ENCODE measurements at places on chromosomes 2 and 18.

DNA sequence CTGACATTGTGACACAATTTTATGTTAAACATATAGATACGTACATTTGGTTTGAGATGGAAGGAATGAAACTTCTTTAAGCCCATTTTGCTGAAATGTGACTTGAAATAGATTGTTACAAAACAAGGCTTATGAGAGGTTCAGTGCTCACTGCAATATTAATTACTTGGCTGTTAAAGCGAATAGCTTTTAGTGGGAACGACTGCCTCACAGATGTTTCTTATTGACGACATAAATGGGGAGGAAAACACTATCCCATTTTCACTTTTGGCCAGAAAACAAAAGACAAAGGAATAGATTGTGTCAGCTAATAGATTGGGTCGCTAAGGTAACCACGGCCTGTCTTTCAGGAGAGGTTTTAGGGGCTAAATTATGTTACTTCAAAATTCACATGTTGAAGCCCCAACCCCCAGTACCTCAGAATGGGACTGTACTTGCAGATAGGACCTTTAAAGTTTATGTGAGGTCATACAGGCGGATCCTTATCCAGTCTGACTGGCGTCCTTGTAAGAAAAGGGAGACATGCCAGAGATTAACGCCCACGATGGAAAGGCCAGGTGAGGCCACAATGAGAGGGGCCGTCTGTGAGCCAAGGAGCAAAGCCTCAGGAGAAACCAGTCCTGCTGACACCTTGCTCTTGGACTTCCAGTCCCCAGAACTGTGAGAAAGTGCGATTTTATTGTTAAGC is 10.8 kb downstream of the INPP1 start:
- DNase-seq: no peak

- no peak for DNase-seq
Observed at GRCh38 chr2:75790814-75791467, 80.2 kb upstream of the GCFC2 start.

DNA sequence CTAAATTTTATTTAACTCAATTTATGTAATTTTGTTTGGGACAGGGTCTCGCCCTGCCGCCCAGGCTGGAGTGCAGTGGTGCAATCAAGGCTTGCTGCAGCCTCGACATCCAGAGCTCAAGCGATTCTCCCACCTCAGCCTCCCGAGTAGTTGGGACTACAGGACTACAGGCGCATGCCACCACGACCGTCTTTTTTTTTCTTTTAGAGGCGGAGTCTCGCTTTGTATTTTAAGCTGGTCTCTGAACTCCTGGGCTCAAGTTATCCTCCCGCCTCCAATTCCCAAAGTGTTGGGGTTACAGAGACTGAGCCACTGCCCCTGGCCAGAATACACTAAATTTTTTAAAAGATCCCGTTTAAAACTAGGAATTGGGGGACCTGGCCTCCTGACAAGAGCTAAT is 18.5 kb downstream of the WNT10A start:
- DNase-seq: no peak

GRCh38 chr2:19035238-19035637 is 323.2 kb downstream of the OSR1 start:
- no peak for DNase-seq

DNA sequence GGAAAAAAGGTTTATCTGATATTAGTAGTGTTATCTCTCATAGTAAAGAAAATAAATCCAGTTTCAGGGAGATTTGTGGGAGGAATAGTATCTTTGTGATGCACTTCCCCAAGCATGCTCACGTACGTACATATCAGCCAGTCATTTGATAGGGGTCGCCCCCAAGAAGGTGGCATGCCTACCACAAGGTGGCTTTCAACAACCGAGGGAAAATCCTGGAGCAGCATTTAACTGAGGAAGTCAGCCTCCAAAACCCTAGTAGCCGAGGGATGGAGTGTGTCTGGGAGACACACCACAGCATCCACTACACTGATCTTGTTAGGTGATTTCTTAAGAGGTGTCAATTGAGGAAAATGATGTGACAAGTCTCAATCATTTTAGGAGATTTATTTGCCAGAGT is 623.9 kb downstream of the NYAP2 start:
- no peak for DNase-seq

- no peak for DNase-seq
Observed at GRCh38 chr2:98378901-98379300, 32.6 kb downstream of the CNGA3 start.

- no peak for DNase-seq
Observed at GRCh38 chr2:170221317-170222288, 43.7 kb downstream of the MYO3B start.

DNA sequence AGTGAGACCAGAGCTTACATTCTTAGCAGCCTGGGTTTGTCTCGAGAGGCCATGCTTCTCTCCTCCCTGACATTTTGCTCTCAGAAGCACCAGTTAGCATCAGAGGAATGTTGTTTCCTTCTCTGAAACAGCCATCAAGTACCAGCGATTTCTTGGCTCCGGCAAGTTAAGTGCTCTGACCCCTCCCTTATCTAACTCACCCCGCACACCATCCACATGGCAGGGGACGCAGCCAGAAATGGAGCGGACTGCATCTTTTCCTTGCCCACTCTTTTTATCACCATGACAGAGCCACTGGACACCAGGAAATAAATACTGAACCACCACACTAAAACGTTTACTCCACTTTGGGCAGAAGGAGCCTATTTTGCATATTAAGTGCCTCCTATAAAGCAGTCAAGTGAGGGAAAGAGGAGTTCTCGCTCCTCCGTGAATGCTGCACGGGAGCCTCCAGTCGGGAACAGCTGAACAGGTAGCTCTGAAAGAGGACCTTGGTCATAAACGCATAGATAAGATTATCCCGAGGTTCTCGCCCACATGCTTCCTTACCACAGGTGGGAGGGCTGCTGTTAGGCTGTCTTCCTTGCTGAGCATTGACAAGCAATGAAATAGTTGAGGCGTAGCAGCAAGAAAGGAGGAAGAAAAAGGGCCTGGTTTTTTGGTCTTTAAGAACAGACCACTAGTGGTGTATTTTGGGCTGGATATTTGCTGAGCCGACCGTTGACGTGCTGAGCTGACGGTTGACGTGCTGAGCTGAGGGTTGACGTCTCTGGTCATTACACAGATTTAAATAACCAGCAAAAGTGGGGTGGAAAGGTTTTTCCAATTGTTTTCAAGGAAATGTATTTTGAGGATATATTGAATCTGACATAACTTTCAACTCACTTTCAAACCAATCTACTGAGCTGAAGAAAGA is 71.4 kb upstream of the ITGB6 start:
- no peak for DNase-seq

DNA sequence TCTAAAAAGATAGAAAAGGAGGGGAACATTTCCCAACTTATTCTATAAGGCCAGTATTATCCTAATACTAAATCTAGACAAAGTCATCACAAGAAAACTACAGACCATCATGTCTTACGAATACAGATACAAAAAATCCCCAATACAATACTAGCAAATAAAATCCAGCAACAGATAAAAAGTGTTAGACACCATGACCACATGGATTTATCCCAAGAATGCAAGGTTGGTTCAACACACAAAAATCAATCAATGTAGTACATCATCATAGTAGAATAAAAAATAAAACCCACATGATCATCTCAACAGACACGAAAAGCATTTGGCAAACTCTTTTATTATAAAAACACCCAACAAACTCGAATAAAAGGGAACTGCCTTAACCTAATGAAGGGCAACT is 18.5 kb downstream of the SLC66A2 start:
- DNase-seq: no peak

DNA sequence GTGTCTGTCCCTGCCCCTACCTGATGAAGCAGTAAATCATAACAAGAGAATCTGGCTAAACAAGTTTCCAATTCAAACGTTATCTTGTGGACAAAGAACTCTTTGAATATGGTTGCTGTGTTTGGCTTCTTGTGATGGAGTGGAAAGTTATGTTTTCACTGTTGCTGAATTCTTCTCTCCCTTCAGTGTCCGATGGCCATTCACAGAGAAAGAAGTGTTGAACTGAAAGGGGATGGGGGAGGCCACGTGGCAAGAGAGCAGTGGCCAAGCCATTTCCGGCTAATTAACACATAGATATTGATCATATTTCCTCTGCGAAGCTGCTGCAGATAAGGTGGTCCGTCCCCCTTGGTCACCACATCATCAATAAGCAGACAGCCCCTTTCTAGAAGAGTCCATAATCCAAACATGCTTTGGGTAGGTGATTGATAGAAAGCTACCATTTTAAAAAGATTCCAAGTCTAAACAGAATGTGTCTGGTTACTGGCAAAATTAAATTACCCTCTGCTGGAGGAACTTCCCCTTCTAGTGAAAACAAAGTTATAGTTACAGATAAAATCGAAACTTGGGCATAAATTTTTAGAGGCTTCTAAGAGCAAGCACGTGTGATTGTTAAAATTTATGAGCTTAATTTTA is 36.9 kb upstream of the FZD7 start:
- no peak for DNase-seq

DNA sequence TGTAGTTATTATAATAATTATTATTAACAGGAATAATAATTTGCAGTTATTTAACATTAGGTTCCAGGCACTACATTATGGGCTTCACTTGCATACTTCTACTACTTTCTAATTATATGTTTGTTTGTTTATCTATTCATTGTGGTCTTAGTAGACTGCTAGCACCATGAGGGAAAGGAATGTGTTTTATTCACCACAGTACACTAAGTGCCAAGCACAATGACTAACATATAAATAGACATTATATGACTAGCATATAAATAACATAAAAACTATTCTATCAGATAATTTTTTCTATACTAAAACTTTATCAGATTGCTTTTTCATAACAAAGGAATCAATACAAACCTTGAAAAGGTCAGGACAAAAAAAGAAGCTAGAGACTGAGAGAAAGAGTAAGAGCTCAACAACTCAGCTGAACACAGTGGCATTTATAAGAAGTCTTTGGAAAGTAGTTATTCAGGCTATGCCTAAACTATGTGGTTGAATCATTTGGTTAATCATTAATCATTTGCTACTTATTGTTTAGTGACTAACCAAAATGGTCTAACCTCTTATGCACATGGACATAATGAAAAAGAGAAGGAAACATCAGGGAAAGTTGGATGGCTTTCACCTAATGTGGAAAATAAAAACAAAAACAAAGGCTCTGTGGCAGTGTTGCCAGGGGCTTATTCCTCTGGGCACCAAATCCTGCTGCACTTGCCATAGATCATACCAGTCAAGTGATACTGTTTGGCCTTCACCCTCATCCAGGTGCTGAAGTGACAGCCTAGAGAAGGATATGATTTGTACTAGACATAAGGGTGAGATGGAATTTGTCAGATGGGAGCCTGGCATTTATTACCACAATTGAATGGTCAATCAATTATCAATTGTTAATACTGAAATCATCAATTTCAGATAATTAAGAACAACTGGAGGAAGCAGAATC is 174.9 kb downstream of the ETAA1 start:
- no peak for DNase-seq

GRCh38 chr2:101106453-101107181 is 44.6 kb downstream of the TBC1D8 start:
- DNase-seq: no peak

GRCh38 chr2:1723397-1724042 is 20.8 kb downstream of the PXDN start:
- DNase-seq: no peak

- DNase-seq: no peak
Observed at GRCh38 chr2:79573895-79574674, 61.2 kb downstream of the CTNNA2 start.

DNA sequence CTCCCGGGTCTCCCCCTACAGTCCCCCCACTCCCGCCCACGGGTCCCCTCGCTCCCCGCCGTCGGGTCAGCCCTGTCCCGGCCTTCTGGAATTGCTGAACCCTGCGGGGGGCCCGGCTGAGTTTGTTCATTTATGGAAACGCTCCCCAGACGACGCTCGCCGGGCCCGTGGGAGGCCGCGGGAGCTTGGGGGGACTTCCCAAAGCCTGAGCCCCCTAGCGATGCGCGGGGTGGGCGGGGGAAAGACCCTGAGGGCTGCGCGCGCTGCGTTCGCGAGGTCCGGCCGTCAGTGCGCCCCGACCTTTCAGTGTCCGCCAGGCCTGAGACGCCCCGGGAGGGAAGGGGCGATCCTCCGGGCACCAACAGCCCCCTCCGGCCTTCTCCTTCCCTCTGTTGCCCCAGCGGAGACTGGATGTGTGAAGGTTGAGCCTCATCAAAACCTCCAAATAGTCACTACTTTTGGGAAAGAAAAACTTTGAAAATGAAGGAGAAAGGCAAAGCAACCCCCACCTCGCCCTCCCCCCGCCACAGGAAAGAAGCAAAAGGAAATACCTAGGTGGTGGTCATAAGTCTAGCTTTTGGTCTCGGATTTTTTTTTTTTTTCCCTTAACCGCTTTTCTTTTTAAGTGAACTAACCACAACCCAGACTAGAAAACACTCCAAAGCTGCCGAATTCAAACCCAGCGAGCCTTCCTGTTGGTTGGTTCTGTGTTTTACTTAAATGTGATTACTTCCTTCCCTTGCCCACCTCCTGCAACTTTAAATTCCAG is 509 bp upstream of the CYS1 start:
- peak; percentile 80 for DNase-seq

DNA sequence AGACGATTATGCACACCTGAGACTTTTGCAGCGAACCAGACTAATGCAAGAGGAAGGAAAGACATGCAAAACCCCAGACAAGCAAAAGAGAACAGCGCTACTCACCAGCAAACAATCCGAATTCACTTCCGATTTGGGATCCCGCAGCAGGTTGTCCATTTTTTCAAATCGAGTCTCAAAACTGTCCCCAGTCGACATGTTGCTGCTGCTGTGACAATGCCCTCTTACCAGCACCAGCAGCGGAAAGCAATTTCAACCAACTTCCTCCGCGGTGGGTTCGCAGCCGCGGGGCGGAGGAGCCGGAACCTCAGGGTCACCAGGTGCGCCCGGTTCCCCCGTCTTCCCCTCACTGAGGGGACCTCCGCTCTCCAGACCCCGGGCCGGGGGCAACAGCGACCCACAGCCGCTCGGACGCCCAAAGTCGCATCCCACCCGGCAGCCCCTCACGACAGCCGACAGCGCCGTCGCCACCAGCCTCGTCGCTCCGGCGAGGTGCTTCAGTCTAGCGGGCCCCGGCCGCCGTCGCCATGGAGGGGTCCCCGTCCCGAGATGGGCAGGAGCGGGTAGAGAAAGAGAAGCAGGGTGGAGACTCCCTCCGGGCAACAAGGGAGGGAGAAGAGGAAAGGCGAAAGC is 784 bp downstream of the ROCK1 start:
- DNase-seq: peak; percentile 78

DNA sequence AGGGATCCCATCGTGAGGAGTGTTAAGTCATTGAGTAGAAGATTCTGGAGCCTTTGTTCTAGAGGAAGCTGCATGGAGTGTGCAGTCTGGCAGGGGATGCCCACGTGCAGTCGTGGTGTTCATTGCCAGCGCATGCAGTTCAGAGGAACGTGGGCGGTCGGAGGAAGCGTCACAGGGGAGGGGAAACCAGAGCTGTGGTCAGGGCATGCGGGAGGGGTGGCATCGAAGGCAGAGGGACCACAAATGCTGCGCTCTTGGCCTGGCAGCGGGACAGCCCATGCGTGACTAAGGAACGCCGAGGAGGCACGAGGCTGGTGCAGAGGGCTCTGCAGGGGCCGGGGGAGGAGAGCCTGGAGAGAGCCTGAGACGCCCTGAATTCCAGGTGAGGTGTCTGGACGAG is 141.1 kb downstream of the KLHL29 start:
- no peak for DNase-seq
